ENCODE measurements at places on chromosomes 13 and 19.

GRCh38 chr13:41608839-41609177, 151.5 kb downstream of the RGCC start:
- DNase-seq: no peak

- no peak for DNase-seq
Measured at GRCh38 chr19:38640368-38640767, 7.1 kb upstream of the ACTN4 start.

DNA sequence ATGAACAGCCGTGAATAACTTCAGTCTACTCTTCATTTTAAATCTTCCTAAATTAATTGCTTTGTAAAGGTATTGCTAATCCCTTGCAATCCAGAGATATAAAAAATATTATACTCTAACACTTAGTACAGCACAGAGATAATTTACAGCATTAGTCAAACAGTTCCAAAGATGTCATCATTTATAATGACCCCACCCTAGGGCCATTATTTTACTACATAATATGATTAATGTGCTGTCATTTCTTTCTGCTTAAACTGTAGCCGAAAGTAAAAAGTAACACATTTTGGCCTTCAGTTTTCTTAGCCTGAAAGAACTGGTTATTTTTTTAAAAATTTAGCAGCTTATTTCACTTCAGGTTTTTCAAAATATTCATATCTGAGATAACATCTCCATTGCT, 256.3 kb upstream of the RFC3 start:
- no peak for DNase-seq

DNA sequence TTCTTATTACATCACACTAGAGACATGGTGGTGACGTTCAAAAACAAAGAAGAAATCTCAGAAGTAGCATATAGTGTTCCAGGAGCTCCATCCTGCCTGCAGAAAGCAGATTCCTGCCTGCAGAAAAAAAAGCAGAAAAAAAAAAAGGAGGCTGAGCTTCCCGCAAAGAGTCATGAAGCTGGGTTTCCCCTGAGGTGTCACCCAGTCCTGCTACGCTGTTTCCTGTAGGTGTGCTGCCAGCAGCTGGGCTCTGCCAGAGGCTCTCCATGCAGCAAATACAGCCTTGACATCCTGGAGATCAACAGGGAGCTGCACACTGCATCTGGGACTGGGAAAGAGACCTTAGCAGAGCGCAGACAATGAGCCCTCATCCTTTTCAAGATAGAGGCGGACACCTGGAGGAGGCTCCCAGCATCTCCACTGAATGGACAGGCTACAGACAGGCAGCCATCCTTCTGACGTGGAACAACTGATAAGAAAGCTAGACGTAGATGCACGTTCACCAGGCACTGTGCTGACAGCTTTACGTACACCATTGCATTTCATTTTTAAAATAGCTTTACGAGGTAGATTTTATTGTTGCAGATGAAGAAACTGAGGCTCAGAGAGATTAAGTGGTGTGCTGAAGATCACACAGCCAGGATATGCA, 350.9 kb downstream of the FOXO1 start:
- DNase-seq: no peak

DNA sequence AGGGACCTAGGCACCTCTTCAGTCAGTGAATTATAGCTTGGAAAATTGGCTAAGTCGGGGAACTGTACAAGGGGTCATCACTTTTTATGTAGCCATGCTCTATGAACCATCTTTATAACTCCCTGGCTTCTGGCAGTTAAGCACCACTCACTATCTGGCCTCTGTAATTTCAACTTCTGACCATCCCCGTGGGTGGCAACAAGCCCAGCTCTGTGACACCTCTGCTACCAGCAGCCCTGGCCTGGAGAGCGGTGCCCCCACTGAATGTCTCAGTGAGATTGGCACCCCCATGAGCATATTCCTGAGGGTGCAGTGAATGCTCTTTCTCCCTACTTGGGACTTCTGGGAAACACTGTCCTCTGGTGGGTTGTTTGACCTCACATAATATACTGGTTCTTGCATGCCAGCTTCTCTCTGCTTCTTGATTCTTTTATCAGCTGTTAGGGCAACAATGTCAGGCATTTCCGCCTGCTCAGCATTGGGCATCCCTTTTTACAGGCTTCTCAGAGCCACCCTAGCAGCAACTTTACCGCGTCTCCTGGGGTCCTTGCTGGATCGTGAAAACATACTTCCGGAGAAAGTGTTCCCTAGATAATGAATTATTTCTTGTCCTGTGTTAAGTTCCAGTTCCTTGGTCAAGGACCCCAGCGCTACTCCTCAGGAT, 10.4 kb downstream of the KL start:
- DNase-seq: no peak

DNA sequence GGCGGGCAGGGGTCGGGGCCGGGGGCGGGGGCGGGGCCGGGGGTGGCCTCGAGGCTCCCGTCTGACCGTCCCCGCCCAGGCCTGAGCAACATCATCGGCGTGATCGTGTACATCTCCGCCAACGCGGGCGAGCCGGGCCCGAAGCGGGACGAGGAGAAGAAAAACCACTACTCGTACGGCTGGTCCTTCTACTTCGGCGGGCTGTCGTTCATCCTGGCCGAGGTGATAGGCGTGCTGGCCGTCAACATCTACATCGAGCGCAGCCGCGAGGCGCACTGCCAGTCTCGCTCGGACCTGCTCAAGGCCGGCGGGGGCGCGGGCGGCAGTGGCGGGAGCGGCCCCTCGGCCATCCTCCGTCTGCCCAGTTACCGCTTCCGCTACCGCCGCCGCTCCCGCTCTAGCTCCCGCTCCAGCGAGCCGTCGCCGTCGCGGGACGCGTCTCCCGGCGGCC, 9.4 kb upstream of the CACNG6 start:
- no peak for DNase-seq

GRCh38 chr19:30873691-30874090, 475.5 kb downstream of the TSHZ3 start:
- no peak for DNase-seq

DNA sequence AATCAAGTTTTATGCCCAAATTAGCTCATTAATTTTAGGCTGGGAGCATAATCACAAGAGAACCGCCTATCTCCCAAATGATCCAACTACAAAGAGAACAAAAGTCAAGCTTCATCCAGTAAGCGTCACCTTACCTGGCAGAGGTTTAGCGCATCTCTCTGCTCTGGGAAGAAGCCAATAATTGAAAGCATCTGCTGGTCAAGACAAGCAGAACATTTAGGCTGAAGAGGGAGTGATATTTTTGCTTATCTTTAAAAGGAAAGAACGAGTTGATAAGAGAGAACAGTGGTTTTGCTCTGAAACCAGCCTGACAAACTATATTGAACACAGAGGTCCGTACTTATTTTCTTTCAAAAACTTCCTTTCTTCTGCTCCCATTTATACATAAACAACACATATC, 242.1 kb downstream of the ENOX1 start:
- DNase-seq: no peak

DNA sequence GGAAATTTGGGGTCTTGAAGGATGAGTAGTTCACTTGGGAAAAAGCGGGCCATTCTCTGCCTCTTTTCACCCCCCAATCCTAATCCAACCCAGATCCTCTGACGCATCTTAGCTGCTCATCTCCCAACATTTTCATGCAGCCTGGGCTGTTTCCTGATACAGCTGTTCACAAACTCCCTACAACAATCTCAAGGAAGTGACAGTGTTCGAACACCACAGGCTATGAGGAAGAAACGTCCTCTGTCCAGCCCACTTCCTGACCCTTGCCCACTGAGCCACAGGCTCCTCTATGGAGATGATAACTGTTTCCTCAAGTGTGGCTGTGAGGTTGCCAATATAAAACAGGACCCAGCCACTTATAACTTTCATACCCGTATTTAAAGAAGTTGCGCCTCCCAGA, 16.2 kb downstream of the LMTK3 start:
- DNase-seq: no peak

- no peak for DNase-seq
Measured at GRCh38 chr13:80584306-80584705, 243.4 kb upstream of the SPRY2 start.

DNA sequence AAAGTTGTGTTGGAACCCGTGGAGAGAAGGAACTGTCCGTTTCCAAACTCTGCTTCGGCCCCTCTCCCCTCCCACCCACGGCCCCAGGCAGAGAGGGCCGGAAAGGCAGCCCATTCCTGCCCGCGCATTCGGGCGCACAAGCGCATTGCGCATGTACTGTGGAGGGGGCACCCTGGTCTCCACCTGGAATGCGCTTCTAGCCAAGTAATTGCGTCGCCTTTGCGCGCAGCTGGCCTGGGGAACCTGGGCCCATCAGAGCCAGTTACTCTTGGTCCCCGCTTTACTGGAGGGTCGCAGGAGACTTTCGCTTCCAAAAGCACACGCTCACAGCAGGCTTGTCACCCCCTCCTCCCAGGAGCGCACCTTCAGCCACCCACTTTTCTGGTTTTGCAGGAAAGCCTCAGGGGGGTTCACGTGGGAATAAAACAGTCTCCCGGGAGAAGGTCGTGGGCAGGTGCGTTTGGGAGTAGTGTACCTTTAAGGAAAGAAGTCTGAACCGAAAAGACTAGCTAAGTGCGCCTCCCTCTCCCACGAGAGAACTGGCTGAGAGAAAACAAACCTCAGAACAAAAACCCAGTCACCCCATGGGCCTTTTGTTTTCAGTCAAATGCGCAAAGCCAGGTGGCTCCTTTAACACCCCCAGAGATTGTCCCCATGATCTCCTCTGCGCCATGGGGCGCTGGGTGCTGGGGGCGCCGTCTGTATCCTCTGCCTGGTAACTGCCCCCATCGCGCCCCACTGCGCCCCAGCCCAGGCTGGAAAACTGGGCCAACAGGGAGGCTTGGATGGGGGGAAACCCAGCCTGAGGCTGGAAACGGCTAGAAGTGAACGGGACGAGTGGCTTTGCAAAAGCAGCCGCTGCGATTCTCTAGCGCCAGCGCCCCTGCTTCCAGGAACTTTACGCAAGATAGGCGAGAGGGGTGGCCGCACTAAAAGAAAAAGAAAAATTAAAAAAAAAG, 28.5 kb downstream of the GSX1 start:
- DNase-seq: no peak

DNA sequence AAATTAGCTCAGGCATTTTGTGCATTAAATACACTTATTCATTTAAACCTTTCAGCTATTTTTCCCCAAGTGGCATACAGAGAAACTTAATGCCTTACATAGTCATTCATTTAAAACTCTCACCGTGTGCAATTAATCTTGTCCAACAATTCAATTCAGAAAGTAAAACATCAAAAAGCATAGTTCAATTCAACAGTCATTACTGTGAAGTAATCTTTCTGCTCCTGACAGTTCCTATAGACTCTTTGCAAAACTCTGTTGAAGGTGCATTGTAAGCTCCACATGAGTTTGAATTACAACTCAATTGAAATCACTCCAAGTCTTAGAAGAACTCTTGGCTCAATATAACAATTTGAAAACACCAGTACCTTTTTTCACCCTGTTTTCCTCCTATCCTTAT, 228.3 kb downstream of the DACH1 start:
- no peak for DNase-seq

GRCh38 chr13:106213028-106213757, 322.3 kb downstream of the EFNB2 start:
- no peak for DNase-seq

GRCh38 chr13:32408296-32409000, 19.5 kb downstream of the N4BP2L1 start:
- no peak for DNase-seq

- DNase-seq: no peak
Measured at GRCh38 chr19:49746206-49746958, 16.7 kb downstream of the TSKS start.

- DNase-seq: no peak
Measured at GRCh38 chr13:33352526-33352925, 67.0 kb upstream of the STARD13 start.

DNA sequence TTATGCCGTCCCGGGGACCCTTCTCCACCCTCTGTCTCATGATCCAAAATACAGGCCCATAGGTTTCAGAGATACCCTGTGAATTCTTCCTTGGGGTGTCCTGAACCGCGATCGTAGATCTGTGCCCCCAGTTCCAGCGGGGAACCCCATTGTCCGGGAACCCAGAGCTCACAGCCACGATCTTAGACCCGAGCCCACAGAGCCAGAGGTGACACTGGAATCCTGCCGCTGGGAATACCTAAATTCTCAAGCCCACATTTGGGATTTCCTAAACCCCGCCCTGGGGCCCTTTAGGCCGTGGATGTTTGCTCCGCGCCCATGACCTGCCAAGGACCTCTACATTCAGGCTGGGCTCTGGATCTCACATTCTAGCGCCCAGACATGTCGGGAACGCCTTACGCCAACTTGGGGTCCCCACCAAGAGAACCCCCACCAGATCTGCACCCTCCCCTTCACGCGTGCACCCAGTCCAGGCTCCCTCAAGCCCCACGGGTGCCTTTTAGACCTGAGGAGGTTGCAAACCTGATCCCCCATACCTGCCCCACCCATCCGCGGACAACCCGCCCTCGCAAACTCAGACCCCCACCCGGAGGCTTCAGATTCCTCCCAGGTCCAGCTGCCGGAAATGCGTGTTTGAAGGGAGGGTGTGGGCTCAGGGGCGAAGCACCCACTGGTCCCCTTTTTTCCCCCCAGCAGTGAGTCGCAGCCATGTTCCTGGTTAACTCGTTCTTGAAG, 605 bp downstream of the CAPNS1 start:
- no peak for DNase-seq
